A673 (cell line): ENCODE measurements at places on chromosomes 3 and 15. TPM values are rescaled to one million over a fixed set of nuclear protein-coding genes. Genes with fewer than 3 reads are reported as not detected.

DNA sequence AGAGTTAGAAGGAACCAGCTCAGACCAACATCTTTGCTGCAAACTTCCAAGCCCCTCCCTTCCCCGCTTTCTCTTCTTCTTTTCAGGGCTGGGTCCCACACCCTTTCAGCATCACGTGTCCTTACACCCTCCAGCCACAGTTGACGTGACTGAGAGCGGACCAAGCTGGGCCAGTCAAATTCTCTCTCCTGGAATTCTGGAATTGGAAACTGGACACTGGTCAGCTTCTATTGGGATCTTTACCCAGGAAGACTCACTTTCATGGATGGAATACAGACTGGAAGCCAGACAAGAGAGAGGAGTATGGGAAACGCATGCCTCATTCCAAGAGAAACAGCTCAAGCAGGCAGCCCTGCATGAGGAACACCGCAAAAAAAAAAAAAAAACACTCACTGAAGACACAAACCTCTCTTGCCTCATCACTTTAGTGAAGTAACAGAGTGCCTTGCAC, 12.4 kb upstream of the TPM1 start:
- H3K27me3 ChIP-seq = peaks cover 5% of the 10 kb centered on the region
- H3K4me1 ChIP-seq = no peaks in the 10 kb centered on the region
- H3K4me3 ChIP-seq = no peak overlapping the region
- H3K27ac ChIP-seq = no peak overlapping the region

DNA sequence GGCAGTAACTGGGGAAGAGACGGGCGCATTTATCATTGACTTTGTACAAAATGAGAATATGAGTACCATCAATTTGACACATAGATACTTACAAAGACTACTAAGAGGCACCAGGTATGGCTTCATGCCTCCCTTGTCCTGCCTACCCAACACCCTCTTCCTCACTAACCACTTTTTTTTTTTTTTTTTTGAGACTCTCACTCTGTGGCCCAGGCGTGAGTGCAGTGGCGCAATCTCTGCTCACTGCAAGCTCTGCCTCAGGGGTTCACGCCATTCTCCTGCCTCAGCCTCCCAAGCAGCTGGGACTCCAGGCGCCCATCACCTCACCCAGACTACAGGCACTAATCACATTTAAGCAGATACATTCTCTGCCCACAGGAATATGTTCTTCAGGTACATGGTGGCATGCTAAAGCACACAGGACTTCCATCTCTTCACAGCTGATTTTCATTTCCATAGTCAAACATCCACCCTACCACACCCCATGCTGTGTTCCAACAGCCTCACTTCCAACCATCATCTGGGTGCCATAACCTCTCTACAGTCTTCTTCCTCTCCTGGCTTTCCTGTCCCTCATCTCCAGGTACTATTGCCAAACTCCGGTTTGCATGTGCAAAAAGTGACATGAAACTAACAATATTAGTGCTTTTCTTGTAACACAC, 41.7 kb downstream of the RAB27A start:
- no peaks in the 10 kb centered on the region for H3K4me1 ChIP-seq
- H3K4me3 ChIP-seq = no peak overlapping the region
- no peak for DNase-seq
- H3K27me3 ChIP-seq = no peaks in the 10 kb centered on the region
- no peak overlapping the region for H3K27ac ChIP-seq
- no peaks in the 10 kb centered on the region for H3K36me3 ChIP-seq

- no peaks in the 10 kb centered on the region for H3K4me1 ChIP-seq
- no peaks in the 10 kb centered on the region for H3K27me3 ChIP-seq
- no peaks in the 10 kb centered on the region for H3K36me3 ChIP-seq
Observed at GRCh38 chr3:189188466-189188865, 16.7 kb downstream of the TPRG1 start.

DNA sequence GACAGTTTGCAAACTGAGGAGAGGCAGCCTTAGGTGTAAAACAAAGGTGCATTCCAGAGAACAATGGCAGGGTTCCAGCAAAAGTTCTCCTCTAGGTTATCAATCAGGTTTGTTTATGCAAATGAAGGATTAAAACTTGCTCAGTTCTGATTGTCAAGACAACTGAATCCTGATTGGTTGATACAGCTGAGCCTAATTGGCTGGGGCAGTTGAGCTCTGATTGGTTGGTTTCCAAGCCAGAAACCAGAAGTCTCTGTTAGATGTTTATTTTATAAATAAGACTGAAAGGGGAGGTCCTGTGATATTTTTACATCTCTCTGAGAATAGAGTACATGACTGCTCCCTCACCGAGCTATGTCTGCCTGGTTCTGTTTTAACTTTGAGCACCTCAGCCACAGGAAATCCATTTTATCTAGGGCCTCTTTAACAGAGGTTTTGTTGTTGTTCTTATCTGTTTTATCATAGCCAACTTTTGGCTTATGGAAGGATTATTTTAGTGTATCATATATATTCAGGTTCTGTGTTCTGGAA, 37.8 kb downstream of the PPM1L start:
- H3K27me3 ChIP-seq = no peaks in the 10 kb centered on the region
- DNase-seq = no peak
- no peaks in the 10 kb centered on the region for H3K36me3 ChIP-seq
- no peak overlapping the region for H3K4me3 ChIP-seq

DNA sequence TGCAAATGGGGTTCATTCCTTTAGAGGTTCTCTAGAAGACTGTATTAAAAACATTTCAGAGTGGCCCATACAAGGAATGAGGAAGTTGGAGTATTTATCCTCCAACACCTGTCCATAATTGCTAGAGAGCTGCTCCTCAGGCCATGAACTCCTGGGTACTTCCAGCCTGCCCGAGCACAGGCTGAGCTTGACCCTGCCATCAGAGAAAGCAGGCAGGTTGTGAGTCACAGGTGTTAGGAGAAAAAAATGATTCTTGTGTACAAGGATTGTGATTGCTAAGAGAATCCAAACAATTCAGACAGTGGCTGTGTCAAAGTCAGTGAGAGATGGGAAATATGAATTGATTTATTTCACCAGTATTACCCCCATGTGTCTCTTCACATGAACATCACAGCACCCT, 156.8 kb upstream of the GADL1 start:
- H3K27me3 ChIP-seq = no peaks in the 10 kb centered on the region
- H3K36me3 ChIP-seq = no peaks in the 10 kb centered on the region
- DNase-seq = no peak
- H3K27ac ChIP-seq = no peak overlapping the region

GRCh38 chr3:177983320-177983719, 552.9 kb upstream of the KCNMB2 start:
- no peak for DNase-seq
- H3K4me1 ChIP-seq = peaks cover 16% of the 10 kb centered on the region
- no peak overlapping the region for H3K4me3 ChIP-seq
- no peaks in the 10 kb centered on the region for H3K36me3 ChIP-seq

- no peak for DNase-seq
- H3K27ac ChIP-seq = no peak overlapping the region
- no peaks in the 10 kb centered on the region for H3K36me3 ChIP-seq
- H3K4me1 ChIP-seq = peaks cover 14% of the 10 kb centered on the region
- no peaks in the 10 kb centered on the region for H3K27me3 ChIP-seq
- H3K4me3 ChIP-seq = no peak overlapping the region
Observed at GRCh38 chr3:34185301-34185700, 386.9 kb downstream of the PDCD6IP start.

GRCh38 chr3:7332696-7333095, 471.8 kb downstream of the GRM7 start:
- H3K4me3 ChIP-seq = no peak overlapping the region
- H3K36me3 ChIP-seq = no peaks in the 10 kb centered on the region
- no peaks in the 10 kb centered on the region for H3K4me1 ChIP-seq
- H3K27ac ChIP-seq = no peak overlapping the region
- no peaks in the 10 kb centered on the region for H3K27me3 ChIP-seq

GRCh38 chr3:31724651-31725050, 191.9 kb downstream of the STT3B start:
- no peaks in the 10 kb centered on the region for H3K36me3 ChIP-seq
- DNase-seq = peak; percentile 15
- H3K4me1 ChIP-seq = no peaks in the 10 kb centered on the region
- no peak overlapping the region for H3K4me3 ChIP-seq
- no peaks in the 10 kb centered on the region for H3K27me3 ChIP-seq

DNA sequence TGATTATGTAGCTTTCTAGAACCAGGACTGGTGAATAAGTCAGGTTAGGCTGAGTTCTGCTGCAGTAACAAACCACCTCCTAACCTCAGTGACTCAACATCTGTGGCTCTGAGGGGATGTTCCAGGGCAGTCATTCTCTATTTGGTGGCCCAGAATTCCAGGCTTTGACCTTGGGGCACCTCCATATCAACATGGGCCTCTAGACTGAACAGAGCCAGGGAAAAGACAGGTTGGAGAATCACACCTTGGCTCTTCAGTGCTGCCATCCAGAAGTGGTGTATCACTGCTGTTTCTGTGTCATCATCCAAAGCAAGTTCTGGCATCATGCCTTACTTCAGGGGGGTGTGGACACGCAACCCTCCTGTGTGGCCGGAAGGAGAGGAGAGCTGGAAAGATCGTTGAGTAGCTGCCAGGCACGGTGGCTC, 15.3 kb downstream of the ZBTB47 start:
- no peak overlapping the region for H3K27ac ChIP-seq
- H3K36me3 ChIP-seq = no peaks in the 10 kb centered on the region
- DNase-seq = no peak
- no peak overlapping the region for H3K4me3 ChIP-seq

DNA sequence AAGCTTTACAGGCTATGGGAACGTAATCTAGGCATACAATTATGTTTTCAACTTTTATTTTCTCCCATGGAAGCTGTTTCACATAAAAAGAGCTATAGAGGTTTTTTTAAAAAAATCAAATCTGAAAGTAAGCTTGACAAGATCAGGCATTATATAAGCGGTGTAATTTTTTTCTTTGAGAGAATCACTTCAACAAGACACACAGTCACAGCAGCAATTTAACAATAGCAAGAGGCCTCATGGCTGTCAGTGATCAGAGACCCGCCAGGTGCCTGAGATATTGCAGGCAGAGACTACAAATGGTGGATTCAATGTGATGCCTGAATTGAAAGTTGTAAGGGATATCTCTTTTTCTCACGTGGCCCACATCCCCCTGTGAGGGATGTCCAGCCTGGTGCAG, 270.5 kb upstream of the TBC1D5 start:
- H3K4me3 ChIP-seq = no peak overlapping the region
- H3K4me1 ChIP-seq = no peaks in the 10 kb centered on the region
- no peak overlapping the region for H3K27ac ChIP-seq
- DNase-seq = no peak
- H3K27me3 ChIP-seq = peaks cover 5% of the 10 kb centered on the region
- H3K36me3 ChIP-seq = no peaks in the 10 kb centered on the region

DNA sequence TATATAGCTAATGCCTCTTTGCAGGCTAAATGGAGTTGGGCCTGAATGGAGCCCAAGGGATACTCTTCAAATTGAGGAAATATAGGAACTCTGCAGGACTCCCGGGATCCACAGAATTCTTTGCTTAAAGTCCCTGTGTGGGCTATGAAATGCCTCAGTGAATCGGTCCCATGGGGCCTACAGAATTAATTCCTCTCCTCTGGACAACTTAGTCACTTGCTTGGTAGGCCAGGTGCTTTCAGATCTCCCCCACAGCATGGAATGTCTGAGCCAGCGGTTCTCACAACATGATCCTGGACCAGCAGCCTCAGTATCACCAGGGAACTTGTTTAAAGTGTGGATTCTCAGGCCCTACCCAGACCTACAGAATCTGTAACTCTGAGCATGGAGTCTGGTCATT, 15.1 kb upstream of the PRICKLE2 start:
- no peak overlapping the region for H3K27ac ChIP-seq
- no peaks in the 10 kb centered on the region for H3K27me3 ChIP-seq
- no peaks in the 10 kb centered on the region for H3K4me1 ChIP-seq
- no peaks in the 10 kb centered on the region for H3K36me3 ChIP-seq

GOLGA6L7 gene
- total RNA-seq = not detected in 2 replicates

CHDH gene
- 0.24 TPM in 1 of 2 replicates, not detected in the other for total RNA-seq

NR1I2 gene
- not detected in 2 replicates for total RNA-seq

MRPS22 gene
- total RNA-seq = 61.6 and 61.9 TPM in 2 replicates

FSIP1 gene
- 0.37 and 0.70 TPM in 2 replicates for total RNA-seq
